Skin of body (tissue), 3 donors: ENCODE measurements at places on chromosomes 7 and 10. TPM values are rescaled to one million over a fixed set of nuclear protein-coding genes. Genes with fewer than 3 reads are reported as not detected.

DNA sequence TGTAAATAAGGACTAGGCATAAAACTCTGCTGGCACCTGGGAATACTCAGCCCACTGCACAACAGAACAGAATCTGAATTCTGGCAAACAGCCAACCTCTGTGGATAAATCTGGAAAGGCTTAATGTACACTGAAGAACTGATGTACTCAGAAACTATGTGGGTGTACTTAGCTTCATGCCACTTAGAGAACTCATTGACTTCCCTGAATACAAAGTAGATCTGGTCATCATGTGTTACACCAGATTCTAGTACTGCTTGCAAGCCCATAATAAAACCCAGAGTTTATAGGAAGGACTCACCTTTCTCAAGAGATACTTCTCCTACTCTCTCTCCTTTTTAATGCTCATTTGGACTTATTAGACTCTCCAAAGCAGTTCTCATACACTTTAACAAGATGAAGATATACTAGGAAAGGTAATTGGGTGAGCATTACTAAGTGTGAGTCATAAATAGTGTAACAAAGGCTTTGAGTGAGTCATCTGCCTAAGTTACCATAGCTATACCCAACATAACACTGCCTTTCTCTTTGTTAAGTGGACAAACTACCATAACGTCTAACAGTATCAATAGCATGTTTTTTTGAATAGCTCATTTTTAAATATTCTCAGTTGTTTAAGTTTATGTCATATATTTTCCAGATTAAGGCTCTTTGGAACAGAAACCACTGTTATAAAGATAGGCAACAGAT lies 309.1 kb downstream of the MDFIC start:
- peak; percentile 26 for DNase-seq

DNA sequence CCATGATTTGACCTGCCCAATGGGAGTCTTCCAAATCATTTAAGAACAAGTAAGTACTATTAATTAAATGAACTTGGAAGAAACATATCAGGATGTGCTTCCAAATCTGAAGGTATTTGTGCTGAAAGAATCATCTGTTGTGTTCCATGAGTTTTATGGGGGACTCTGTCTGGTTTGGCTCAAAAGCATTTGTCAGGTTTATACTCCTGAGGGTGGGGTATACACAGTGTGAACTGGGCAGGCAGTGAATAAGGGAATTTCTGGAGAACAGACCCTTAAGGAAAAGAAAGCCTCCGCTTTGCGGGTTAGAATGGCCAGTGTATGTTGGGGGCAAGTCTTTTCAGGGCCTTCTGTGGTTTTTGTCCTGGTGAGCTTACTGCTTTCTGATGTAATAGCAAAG lies 29.9 kb downstream of the TCF7L2 start:
- DNase-seq: no peak

DNA sequence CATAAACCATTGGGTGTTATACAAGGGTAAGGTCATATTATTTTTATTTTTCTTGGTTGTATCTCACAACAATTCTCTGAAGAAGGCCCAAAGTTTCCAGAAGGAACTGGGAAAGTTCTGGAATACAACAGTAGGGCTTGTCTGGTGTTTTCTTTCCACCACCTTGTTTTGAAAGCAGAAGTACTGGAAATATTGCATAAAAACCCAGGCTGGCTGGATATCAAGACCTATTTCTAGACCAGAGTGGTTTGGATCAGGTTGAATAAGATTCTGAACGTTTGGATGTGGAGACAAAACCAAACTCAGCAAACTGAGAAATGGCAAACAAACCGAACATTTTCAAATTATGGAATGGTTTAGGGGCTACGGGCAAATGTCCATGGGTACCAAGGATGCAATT lies 182.6 kb upstream of the FZD8 start:
- DNase-seq: no peak

The TDRD1 gene
- 0.20 TPM for total RNA-seq

- DNase-seq: no peak
These were observed 82.3 kb upstream of the PPIF start for GRCh38 chr10:79264942-79265341.
